Cerebellar nuclear complex (tissue), 1 donor: ENCODE measurements at places on chromosomes 4 and X.

DNA sequence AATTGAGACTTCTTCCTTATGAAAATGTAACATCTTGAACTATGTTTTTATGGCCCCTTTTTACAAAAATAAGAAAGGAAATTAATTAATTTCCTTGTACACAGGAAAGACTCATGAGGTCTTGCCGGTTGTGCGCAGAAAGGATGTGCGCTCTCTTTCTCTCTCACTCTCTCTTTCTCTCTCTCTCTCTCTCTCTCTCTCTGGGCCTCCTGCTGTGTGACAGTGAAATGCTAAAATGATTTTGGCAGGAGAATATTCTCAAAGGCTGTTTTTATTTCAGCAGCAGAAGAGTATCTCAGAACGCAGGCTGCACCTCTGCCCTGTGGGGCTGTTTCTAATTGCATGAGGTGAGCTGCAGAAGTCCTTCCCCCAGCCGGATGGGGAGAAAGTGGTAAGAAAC lies 349.0 kb downstream of the MID1IP1 start:
- DNase-seq = no peak

- no peak for DNase-seq
Measured at GRCh38 chr4:70508801-70509200, 9.6 kb upstream of the AMTN start.

GRCh38 chr4:114547340-114548134 lies 51.1 kb upstream of the UGT8 start:
- no peak for DNase-seq

- no peak for DNase-seq
Measured at GRCh38 chr4:141352909-141353525, 132.3 kb downstream of the ZNF330 start.

GRCh38 chr4:6794189-6794588 lies 11.7 kb downstream of the KIAA0232 start:
- no peak for DNase-seq

DNA sequence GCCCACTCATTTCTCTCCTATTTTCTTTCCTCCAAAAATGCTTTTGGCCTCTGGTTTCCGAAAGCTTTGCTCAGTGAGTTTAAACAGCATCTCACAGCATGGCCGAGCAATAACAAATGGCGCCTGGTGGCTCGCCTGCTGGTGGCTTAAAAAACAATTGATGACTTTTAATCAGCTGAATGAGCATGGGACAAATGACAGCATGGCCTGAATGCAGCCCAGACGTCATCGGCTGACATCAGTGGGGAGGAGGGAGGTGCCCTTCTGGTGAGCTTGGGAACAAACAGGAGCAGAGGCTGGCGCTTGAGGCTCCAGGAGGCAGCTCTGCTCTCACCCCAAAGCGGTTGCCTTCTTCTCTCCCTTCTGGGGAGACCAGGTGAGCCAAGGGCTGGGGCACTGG lies 286.4 kb downstream of the BCOR start:
- DNase-seq = no peak

GRCh38 chr4:15690020-15690809 lies 8.6 kb downstream of the FAM200B start:
- DNase-seq = no peak

GRCh38 chr4:3361406-3361805 lies 68.6 kb downstream of the RGS12 start:
- DNase-seq = no peak

- no peak for DNase-seq
Measured at GRCh38 chr4:159503236-159504008, 400.5 kb downstream of the RAPGEF2 start.

DNA sequence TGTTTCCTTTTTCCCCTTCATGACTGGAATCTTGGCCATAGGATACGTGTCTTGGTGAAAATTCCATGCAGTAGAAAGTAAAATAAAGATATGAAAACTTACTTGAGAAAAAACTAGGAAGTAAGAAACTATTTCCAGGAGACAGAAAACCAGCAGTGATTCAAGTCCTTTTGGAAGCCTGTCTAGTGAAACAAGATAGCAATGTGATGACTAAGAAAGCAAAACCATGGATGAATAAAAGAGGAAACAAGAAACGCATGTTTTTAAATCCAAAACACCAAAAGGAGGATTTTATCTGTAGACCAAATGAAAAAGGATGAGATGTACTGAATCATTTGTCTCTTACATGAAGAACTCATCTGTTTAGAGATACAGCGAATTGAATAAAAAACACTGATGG lies 1430.0 kb downstream of the ARAP2 start:
- no peak for DNase-seq

GRCh38 chr4:79078339-79078738 lies 139.1 kb upstream of the PAQR3 start:
- no peak for DNase-seq
